ENCODE measurements at places on chromosomes 11 and 22. TPM values are rescaled to one million over a fixed set of nuclear protein-coding genes. Genes with fewer than 3 reads are reported as not detected.

DNA sequence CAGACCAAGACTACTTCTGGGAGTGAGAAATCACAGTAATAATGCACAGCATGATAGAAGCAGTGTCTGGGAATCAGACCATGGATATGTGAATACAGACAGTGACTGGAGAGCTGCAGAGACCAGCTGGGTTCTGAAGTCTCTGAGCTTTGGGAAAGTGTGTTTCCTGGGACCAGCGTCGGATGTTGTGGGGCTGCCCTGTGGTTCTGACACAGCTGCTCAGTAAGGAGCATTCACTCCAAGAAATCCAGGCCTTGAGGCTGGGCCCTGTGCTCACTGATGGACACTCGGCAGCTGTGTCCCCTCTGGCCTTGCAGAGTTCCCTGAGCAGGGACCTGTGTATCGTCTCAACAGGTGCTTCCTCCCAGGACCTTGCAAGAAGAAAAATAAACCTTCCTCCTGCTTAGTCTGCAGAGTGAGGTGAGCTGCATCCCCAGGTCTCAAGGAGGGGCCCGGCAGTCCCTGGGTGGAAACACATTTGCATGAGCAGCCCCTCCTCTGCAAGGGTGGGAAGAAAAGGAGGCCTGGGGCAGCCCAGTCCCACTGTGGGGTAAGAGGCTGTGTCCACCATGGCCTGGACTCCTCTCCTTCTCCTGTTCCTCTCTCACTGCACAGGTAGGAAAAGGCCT lies 107.9 kb downstream of the VPREB1 start:
- no peak for DNase-seq

- DNase-seq, result no peak
Measured at GRCh38 chr11:116162086-116162885, 610.5 kb downstream of the BUD13 start.

DNA sequence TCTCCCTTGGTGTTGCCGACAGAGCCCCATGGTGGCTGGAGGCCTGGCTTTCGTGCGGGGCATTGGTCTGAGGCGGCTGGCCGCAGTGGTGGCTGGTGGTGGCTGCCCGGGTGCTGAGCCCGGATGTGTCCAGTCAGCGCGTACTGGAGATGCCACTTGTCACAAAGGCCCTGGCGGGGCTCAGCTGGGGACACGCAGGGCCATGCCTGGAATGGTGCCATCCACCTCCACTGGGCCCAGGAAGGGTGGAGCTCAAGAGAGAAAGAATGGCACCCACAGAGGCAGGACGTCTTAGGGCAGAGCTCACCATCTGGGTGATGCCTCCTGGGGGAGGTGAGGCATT lies 92.5 kb downstream of the CEP164 start:
- no peak for DNase-seq

DNA sequence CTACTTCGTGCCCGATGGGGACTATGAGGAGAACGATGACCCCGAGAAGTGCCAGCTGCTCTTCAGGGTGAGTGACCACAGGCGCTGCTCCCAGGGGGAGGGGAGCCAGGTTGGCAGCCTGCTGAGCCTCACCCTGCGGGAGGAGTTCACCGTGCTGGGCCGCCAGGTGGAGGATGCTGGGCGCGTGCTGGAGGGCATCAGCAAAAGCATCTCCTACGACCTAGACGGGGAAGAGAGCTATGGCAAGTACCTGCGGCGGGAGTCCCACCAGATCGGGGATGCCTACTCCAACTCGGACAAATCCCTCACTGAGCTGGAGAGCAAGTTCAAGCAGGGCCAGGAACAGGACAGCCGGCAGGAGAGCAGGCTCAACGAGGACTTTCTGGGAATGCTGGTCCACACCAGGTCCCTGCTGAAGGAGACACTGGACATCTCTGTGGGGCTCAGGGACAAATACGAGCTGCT lies 751 bp downstream of the FIBIN start:
- no peak for DNase-seq

- DNase-seq, result no peak
Measured at GRCh38 chr11:131978351-131978750, 607.9 kb downstream of the NTM start.

GRCh38 chr11:107102692-107103477 lies 84.6 kb upstream of the GUCY1A2 start:
- no peak for DNase-seq

DNA sequence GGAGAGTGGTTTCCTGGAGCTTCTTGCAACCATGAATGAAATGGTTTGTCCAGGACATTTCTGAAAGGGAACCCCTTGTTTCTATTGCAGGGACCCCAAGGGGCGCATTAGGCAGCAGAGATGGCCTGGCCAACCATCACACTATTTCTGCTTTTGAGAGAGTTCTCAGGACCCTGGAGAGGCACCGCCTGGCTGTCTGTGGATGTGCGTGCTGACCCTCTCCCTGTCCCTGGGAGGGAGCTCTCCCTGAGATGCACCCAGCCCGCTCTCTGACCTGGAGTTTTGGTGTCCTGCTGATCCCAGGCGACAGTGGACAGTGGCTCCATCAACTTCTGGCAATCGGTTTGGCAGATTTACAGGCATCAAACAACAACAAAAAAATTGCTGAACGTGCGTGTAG lies 80.3 kb upstream of the SLC22A12 start:
- no peak for DNase-seq

- DNase-seq, result peak; percentile 75
Measured at GRCh38 chr11:2531277-2531986, 86.6 kb downstream of the KCNQ1 start.

DNA sequence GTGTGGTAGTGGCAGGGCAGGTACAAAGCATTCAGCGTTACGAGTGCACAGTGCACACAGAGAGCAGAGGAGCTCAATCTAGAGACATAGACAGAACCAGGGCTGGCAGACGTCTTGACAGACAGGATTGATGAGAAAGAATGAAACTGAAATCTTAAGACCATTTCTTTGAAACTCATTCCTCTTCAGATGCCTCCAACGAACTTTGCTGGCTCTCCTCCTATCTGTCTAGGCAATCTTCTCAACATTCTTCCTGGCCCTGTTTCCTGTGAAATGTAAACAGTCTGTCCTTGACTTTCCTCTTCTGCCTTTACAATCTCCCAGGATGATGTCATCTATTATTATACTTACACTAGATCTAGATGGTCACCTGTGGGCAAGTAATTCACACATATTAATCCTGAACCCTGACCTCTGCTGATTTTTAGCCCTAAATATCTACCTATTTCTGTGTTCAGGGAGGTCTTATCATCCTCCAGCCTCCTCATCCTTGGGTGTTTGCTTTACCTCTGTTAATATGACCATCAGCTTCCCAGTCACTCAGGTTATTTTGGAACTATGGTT lies 119.5 kb downstream of the ENTHD1 start:
- no peak for DNase-seq

DNA sequence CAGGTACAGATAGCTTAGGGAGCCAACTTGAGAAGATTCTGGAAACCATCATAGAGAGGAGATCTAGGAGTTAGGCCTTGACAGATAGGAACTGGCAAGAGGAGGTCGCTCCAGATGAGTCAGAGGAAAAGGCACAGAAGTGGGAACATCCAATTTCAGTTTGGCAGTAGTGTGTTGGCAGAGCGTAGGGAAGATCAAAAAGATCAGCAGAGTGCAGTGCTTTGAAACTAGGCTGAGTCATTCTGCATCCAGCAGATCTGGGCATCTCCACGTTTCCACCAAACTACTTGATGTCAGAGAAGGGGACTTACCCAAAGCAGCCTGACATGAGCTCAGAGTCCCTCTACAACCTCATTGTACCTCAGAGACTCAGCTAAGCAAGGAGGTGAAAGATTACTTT lies 58.5 kb downstream of the GAB4 start:
- no peak for DNase-seq

GRCh38 chr11:114263513-114264170 lies 32.6 kb upstream of the NNMT start:
- DNase-seq, result no peak

DNA sequence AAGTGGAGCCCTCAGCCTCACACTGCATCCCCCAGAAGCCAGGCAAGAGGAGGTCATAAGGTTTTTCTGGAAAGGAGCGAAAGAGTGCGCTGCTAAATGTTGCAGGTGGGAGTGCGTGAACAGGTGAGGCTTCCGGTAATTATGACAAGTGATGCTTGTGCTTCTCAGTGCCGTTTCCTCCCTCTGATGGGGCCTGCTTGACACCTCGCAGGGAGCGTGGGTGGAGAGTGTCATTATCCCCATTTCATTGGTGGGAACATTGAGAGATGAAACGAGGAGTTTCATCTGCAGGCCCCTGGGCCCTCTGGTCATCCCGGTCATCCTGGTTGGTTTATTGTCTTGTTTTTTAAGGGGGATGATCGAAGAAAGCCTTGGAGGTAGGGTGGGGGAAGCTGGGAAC lies 57.5 kb downstream of the BCR start:
- no peak for DNase-seq

- DNase-seq, result no peak
Measured at GRCh38 chr11:105923252-105923651, 98.8 kb downstream of the MSANTD4 start.

DNA sequence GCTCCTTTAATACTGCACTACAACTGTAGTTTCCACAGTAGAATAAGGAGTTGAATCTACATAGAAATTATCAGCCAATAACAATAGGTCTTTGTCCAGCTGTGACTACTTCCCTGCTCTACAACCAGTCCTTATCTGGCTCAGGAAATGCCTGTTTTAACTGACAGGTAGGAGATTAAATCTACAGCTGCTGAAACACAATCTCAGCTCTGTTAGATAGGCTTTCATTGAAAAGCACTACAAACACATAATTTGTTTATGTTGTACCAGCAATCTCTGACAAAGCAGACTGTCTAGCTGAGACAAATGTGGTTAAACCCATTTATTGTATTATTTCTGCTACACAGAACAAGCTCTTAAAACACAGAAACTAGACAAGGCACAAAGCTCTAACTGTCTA lies 230.0 kb downstream of the SOX6 start:
- no peak for DNase-seq

DNA sequence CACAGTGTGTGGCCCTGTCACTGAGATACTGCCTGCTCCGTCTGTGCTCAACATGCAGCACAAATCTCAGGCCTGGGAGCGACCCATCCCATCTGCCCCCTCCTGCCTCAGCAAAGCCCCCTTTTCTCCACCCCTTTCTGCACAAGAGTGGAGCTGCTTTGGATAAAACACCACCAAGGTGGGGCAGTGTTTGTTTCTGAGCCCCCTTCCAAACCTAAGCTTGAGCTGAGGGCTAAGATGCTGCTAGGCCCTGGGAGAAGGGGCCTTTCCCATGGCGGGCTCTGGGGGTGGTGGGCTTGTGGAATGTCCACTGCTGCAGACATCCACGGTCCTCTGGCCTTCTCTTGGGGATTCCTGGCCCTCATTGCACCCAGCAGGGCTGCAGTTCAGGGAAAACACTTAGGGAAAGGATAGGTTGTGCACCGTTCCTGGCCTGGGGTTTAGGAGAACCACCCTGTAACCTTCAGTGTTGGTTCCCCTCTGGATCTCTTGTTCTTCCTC lies 594.1 kb downstream of the TBC1D22A start:
- DNase-seq, result no peak

GRCh38 chr11:19789835-19790710 lies 77.4 kb downstream of the NAV2 start:
- no peak for DNase-seq

DNA sequence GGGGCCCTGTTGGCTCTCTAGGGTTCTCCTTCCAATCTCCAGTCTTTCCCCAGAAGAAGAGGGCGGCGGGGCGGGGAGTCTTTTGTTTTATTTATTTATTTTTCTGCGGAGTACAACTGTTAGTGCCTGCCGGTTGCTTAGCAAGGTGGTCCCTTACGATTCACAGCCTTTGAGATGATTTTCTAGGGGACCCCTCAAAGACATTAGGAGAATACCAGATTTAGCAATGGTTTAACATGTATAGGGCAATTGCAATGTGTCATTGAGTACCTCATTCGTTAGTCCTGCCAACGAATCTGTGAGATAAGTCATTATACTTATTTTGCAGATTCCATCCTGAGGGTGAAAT lies 307 bp upstream of the MRPL16 start:
- DNase-seq, result no peak

DNA sequence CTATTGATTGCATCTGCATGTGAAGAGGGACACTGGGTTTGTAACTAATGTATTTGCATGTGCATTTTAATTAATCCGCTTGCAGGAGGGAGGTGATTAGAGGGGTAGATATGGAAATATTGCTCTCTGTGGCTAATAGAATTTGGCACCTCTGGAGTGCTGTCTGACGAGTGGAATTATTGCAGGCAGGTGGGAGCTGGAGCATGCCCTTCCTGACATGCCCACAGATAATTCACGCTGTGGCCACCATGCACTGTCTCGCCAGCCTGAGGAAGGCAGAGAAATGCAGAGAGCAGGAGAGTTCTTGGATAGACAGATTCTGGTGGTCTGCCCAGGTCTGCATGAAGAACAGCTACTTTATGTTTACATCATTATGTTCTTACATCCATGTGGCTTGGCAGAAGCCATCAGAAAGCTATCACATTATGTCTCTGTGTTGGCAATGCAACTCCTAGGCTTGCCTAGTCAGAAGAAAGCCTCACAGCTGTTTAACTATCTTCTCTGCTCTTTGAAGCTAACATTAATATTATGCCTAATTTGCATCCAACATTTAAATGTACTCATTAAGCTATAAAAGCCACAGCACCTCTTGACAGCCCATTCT lies 89.4 kb upstream of the DRD2 start:
- DNase-seq, result no peak

DNA sequence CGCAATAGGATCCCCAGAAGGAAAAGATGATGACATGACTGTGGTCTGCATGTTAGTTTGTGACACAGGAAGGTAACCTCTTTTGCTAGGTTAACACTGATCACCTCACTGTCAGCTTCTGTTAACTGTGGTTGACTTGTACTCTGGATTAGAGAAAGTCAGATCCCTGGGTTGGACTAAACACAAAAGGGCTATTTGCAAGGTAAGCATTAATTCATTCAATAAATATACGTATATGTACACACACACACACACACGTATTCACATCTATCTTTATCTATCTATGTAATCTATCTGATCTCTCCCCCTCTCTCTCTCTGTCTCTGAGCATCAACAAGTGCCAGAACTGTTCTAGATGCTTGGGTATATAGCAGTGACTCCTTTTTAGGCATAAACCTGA lies 136.1 kb upstream of the SNX19 start:
- DNase-seq, result no peak

- no peak for DNase-seq
Measured at GRCh38 chr11:48108231-48109045, 108.2 kb upstream of the OR4B1 start.

Gene CATSPERZ
- total RNA-seq, result not detected

Gene OR52H1
- not detected for total RNA-seq

Gene OR10A2
- not detected for total RNA-seq

Gene ZBTB16
- 15.3 TPM for total RNA-seq

Gene BRSK2
- total RNA-seq, result not detected

Gene NFAM1
- 1.2 TPM for total RNA-seq

Gene INPP5J
- total RNA-seq, result 8.4 TPM

Gene GPR83
- total RNA-seq, result 0.20 TPM

Gene NUP160
- total RNA-seq, result 14.3 TPM

Measured in heart left ventricle (tissue), 16 donors.